Transverse colon (tissue), 4 donors: ENCODE measurements at places on chromosomes 6 and 20. TPM values are rescaled to one million over a fixed set of nuclear protein-coding genes. Genes with fewer than 3 reads are reported as not detected.

The TUBB2B gene
- 6.0 TPM for total RNA-seq

The SSR1 gene
- total RNA-seq: 68.9 TPM

The LPIN3 gene
- total RNA-seq: 97.8 TPM

The REM1 gene
- total RNA-seq: 1.8 TPM

The FLRT3 gene
- total RNA-seq: 0.37 TPM

The SLC26A8 gene
- total RNA-seq: not detected

The BPIFB4 gene
- total RNA-seq: not detected

The TBXT gene
- not detected for total RNA-seq

The SLC52A3 gene
- total RNA-seq: 35.9 TPM

The JPH2 gene
- total RNA-seq: 9.8 TPM

The DNMT3B gene
- total RNA-seq: 0.37 TPM

The TMEM74B gene
- 0.96 TPM for total RNA-seq

- no peak for DNase-seq
Observed at GRCh38 chr6:46932526-46933319, 11.0 kb upstream of the ADGRF5 start.

DNA sequence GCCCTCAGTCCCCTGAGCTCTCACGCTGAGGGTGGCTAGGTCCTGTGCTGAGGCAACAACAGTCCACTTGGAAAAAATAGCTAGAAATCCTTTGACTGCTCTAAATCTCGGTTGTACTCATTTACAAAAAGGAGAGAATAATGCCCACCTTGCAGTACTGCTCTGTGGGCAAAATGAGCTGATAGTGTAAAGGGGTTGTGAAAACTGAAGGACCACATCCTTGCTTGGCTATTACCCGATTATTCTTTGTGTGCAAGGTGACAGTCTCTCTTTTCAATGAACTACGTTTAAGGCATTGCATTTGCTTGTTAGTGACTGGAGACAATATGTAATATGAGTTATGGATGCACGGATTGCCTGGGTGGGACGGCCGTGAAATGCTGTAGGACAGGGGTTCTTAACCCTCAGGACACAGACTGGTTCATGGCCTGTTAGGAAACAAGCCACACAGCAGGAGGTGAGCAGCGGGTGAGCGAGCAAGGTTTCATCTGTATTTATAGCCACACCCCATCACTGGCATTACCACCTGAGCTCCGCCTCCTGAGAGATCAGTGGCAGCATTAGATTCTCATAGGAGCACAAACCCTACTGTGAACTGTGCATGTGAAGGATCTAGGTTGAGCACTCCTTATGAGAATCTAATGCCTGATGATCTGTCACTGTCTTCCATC is 14.6 kb downstream of the SAMD3 start:
- no peak for DNase-seq

DNA sequence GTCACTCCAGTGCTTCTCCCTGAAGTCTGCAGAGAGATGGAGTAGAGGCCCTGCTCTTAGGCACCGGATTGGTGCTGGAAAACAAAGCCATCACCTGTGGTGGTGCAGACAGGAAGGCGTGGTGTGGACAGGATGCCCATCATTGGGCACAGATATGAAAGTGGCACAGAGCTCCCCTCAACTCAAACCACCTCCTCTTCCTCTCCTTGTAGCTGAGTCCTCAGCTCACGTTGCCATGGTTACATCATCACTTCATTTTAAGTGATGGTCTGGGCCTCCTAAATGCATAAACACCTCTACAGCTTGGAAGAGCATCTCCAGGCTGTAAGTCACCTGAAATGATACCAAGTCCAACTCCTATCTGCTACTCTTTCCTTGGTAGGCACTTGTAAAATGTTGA is 8.0 kb upstream of the RTF2 start:
- no peak for DNase-seq

GRCh38 chr20:55974491-55975202 is 30.7 kb downstream of the CBLN4 start:
- DNase-seq: no peak

DNA sequence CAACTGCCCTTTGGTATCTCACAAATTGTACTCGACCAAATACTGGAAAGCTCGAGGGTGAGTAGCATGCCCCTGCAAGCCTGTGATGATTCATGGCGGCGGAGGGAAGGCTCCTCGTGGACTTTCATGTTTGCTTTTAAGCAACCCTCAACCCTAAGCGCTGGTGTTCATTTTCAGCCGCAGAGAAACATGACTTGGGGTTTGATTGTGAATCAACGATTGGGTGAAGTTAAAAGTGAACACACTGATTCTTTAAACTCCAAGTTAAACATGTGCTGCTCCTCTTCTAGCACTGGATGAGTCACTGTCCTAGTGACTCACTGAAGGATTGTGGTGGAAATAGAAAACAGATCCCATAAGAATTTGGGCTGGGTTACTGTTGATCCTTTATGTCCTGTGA is 8.3 kb downstream of the CD109 start:
- DNase-seq: no peak

DNA sequence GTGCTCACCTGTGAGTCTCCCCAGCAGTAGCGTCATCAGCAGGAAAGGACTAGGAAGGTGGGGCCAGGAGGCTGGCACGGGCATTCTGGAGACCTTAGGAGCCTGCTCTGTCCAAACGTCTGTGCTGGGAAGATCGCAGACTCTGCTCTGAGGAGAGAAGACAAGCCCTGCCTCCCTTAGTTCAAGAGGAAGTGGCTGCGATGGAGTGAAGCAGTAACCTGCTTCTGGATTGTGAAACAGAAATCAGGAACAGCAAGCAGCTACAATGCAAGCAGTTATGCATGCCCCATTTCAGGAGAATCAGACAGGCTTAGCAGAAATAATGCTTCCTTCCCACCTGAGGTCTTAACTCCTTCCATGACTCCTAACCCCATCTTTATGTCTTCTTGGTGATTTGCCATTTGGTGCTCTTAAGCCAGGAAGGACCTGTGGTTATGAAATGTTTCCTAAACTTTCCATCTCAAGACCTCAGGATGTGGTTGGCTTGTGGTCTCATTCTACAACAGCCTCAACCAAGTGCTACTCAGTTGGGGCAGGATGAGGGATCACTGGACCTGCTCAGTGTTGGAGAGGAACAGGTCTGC is at the start of gene SIRPB1:
Gene SIRPB1 (minus strand): TSS at position 149 of the 584 bp plus-strand sequence. CDS start 65 bp downstream, at position 84.
- no peak for DNase-seq

DNA sequence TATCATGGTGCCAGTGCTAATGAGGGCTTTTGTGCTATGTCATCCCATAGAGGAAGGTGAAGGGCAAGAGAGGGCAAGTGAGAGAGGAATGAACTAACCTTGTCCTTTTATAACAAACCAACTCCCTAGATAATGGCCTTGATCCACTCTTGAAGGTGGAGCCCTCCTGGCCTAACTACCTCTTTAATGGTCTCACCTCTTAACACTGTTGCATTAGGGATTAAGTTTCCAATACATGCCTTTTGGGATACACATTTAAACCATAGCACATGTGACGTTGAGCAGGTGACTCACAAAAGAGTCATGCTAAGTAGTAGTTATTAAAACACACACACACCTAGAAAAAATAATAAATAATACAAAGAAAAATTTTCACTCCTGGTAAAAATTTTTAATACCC is 36.9 kb downstream of the CCN2 start:
- no peak for DNase-seq

DNA sequence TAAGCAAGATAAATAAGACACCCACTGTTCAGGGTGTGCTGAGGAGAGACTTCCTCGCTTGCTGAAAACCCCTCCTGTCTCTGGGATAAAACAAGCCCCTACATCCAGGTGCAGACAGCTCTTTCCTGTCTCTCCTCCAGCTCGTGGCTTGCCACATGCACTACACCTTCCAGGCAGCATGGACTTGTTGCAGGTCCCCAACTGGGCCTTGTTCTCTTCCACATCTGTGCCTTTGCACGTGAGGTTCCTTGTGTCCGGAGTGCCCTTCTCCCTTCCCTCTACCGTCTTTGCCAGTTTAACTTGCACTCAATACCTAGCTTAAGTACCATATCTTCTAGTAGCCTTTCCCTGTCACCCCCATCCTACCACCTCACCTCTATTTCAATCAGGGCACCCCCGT is 397.6 kb downstream of the RNGTT start:
- no peak for DNase-seq

DNA sequence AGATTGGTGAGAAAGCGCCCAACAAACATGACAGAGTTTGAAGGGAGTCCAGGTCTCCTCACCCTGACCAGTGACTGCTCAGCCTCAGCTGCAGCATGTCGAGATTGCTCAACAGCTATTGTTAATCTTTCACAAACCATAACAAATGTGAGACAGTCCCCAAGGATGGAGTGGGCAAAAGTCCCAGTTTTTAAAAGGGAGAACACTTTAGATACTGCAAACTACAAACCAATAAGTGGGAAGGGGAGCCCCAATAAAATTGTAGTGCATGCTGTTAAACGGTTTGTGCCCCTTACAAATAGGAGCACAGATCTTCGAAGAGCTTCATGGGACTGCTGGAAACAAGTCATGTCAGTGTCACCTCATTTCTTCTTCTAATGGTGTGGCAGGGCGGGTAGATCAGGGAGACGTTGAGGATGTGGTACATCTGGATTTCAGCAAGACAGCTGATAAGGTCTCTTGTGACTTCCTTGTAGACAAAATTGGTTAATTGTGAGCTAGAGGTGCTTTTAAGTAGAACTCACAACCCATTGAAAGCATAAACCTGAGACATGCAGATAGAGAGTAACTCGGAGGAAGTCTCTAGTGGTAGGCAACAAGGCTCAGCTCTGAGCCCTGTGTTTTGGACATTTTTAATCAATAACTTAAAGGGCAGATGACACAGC is 134.0 kb upstream of the ARMC2 start:
- no peak for DNase-seq

DNA sequence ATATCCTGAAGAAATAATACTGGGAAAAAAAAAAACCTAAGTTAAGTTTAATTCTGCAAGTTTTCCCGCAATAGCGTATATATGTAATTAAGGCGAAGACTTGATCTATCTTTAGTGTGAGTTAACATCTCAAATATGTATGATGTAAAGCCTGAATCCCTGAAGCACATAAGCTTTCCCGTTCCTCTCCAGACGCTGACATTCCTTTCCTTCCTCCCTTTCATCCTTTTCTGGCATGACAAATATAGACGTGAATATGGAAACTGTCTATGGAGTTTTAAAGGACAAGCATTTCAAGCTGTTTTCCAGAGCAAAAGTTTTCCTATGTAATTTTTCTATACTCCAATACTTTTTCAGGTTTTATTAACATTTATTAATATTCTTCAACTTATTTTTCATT is 637.0 kb downstream of the COL12A1 start:
- no peak for DNase-seq

- no peak for DNase-seq
Observed at GRCh38 chr6:106903299-106903698, 71.2 kb downstream of the CD24 start.

GRCh38 chr6:145457556-145457955 is 277.8 kb downstream of the EPM2A start:
- DNase-seq: no peak

- DNase-seq: peak; percentile 37
Observed at GRCh38 chr6:101011186-101011585, 130.1 kb upstream of the ASCC3 start.

DNA sequence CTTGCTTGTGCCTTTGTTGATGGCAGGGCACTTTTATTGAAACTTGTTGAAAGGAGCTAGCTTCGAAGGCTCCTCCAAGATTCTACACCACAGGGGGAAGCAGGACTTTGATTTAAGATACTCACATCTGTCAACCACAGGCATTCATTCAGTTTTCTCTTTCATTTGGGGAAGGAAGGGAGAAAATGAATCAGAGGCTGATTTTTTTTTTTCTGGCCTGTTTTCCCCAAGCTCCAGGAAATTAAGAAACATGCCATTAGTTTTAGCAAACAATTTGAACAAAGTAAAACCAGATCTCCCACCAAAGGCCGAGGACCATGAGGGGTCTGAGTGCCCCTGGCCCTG is 8.7 kb upstream of the APCDD1L start:
- no peak for DNase-seq

DNA sequence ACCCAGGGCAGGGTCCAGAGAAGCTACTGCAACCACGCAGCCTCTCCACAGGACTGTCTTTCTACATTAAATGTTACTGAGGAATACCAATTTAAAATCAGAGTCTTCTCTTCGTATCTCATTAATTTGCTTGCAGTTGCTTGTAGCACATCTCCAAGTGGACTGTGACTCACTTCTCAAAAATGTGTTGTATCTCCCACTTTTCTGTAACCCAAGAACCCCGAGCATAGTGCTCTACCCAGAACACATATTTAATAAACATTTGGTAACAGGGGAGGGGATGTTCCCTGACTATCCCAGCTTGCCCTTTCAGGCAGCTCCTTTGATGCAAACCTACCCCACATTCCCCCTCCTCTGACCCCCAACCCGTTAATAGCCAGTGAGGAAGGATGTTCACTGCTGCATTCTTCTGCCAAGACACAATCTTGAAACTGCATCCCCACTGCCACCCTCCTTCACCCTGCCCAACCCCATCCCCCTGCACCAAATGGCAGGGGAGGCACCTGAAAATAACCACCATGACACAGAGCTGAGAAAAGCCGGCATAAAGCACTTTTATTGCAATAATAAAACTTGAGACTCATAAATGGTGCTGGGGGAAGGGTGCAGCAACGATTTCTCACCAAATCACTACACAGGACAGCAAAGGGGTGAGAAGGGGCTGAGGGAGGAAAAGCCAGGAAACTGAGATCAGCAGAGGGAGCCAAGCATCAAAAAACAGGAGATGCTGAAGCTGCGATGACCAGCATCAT is 24.2 kb downstream of the FKBP1A start:
- DNase-seq: peak; percentile 27

DNA sequence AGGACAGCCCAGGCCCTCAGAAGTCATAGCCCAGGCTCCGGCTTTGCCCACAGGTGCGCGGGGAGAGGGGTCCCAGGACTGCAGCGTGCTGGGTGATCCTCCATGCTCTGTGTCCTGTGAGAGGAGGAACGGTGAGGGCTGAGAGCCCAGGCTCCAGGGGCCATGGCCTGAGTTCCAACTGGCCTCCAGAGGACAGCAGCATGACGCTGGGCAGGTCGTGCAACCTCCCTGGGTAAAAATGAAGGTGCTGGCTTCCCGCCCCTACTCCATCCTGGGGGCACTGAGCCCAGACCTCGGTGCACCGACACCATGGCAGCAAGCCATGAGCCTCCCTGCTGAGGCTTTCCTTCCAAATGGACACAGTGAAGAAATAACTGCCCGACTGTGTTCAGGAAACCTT is 305.4 kb downstream of the TAF4 start:
- DNase-seq: no peak

- no peak for DNase-seq
Observed at GRCh38 chr6:21438986-21439352, 154.6 kb upstream of the SOX4 start.

DNA sequence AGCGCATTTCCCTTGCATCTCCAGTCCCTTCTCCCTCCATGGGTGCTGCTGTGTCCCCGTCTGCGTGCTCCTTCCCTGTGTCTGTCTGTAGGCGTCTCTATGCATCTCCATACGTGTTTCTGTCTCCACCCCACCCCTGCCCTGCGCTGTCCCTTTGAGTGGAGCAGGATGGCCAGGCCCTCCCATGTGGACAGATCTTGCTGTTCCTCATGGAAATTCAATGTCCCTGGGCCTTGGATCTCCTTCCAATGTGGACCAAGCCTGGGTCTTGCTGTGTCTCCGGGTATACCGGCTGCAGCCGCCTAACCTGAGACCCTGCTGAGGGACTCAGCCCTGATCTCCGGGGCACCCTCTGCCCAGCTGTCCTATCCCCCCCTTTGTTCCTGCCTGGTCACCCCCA is 172.7 kb downstream of the BMP7 start:
- no peak for DNase-seq

- DNase-seq: no peak
Observed at GRCh38 chr6:150491131-150491810, 108.4 kb upstream of the PLEKHG1 start.
